Hippocampal formation (tissue), 2 donors: ENCODE measurements at places on chromosomes 2 and 18.

DNA sequence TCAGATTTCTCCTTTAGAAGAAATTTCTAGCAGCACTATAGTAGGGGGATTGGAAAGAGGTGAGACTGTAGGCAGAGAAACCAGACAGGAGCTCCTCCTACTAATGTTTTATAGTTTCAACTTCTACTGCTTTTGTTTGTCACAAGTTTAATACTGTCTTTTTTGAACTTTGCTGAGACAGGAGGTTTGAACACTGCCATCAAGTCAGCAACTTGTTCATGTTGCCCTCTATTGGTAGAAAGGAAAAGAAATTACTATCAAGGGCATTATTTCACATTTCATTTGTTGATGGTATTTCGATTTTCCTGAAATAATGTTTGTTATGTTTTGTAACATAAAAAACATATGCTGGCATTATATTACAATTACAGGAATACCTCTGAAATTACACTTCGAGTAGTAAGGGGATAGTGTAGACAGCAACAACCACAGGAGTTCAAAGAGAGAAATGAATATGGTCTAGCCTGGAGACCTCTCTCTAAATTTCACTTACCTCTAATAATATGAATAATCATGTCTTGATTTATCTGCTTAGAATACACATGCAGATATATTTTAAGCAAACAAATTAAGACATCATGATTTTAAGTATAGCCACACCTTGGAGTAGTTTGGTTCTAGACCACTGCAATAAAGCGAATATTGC is 12.4 kb upstream of the CCDC88A start:
- DNase-seq = peak; percentile 62

GRCh38 chr2:58930537-58930936 is 689.4 kb upstream of the FANCL start:
- DNase-seq = no peak

DNA sequence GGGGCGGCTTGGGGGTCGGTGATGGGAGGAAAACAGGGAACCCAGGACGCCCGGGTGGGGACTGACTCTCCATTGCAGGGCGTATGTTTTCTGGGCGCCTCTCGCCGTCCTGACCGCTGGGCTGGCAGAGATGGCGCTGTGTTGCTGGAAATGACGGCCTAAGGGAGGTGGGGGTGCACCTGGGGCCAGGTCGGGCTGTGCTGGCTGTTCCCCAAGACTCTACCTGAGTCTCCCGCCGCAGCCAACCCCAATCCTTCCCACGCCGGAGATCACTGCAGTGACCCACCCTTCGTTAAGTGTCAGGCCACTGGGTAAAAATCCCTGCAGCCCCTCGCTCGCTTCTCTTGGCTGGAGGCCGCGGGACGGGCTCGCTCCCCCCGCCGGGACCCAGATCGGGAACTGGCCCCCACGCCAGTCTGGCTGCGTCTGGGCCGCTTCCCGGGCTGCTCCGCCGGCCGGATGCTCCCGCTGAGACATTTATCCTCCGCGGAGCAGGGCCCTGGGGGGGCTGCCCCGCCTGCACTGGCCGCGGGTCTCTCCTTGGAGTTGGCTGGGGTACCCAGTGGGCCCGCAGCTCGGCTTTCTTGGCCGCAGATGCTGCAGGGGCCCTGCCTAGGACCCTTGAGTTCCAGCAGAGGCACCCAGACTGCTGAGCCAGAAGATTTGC is 7.8 kb upstream of the ARMC9 start:
- DNase-seq = no peak

DNA sequence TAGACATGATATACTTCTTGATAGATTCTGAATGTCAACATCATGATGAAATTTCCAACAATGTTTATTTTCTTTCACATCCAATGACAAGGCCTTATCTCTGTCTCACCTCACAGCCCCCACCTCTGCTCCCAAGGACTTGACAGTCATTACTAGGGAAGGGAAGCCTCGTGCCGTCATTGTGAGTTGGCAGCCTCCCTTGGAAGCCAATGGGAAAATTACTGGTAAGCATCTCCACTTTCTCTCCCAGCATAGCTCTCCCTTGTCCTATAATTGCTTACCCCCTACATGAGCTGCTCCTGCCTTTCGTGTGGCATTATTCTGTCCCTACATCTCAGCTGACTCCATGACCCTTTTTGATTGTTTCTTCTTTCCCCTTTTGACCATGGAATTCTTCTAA is 821.8 kb downstream of the MBD2 start:
- no peak for DNase-seq

- no peak for DNase-seq
Measured at GRCh38 chr18:12598181-12598930, 59.6 kb downstream of the SPIRE1 start.

DNA sequence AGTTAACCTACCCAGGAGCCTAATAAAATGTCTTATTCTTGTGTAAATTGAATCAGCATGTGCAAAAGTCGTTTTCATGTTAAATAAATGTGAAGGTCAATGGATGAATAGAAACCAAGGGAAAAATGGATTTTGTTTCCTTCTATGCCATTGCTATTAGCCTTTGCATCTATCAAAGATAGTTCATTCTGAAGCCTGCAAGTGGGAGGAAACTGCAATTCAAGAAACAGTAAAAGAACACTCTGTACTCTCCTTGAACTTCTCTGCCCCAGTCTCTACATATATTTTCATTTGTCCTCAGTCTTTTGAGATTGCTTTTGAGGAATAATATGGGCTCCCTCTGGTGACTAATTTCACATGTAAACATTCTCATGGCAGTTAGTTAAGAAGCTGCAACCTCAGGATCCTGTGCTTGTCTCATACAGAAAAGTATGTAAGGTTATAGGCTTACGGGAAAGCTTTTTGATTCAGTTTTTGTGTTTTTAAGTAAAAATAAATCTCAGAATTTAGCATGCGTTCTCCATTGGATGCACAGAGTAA is 1590.0 kb upstream of the LRRTM1 start:
- DNase-seq = no peak

- DNase-seq = peak; percentile 44
Measured at GRCh38 chr2:54672590-54673456, 50.6 kb upstream of the EML6 start.

DNA sequence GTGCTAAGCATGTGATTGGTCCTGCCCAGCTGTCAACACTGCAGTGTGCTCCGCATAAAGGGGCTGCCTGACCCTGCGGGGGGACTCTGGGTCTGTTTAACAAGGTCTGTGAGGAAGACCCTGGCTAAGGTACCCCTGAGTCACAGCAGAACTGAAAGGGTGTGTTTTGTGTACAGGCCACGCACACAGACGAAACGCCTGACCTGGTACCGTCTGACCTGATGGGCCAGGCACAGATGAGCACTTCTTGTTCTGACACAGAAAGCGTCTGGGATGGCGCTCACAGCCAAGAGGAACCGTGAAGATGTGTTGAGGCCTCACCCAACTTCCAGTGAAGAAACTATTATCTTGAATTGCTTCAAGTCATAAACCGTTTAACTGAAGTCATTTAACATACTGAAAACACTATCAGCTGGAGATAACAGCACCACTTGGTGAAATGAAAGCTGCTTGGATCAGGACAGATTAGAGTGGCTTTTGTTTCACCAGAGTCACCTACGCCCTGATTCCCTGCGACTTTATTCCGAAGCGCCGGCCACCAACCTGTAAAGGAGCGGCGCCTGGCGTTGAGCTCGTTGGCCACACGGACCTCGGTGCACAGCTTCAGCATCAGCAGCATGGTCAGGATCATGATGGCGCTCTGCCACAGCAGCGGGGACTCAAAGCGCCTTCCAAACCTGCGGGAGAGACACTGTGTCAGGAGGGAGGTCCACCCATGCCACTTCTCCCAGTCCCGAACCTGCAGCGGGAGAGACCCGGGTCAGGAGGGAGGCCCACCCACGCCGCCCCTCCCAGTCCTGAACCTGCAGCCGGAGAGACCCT is 8.5 kb downstream of the SLC66A2 start:
- DNase-seq = no peak

DNA sequence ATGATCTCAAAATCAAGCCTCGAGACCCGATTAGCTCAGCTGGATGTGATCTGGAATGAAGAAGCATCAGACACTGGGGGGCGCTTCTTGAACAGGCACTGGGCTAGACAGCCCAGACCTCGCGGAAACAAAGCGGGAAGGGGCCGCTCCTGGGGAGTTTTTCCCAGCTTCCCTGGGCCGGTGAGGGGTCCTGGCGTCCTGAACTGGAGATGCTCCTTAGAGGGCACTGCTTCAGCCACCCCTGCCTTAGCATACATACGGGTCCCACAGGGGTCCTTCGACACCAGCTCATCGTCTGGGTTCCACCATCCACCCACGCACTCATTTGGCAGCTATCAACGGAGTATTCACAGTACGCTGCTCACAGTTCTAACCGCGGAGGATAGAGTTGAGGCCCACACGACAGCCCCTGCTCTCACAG is 146.7 kb downstream of the TSN start:
- no peak for DNase-seq

DNA sequence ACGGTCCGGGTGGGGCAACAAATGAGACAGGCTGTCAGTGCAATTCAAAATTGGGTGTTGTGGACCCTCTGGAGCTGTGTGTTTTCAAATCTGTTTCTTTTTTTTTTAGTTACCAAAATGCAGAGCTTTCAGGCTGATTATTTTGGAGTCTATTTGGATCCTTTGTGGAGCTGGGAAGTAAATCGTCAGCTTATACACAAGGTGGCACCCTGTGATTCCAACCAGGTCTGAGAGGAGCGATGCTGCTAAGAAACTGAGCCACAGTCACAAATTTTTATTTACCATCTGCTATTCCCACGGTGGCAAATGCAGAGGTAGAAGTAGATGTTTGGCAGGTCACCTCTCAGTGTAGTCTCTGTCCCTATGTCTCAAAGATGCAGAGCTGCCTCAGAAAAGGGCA is 3.8 kb upstream of the EPC2 start:
- DNase-seq = peak; percentile 4

DNA sequence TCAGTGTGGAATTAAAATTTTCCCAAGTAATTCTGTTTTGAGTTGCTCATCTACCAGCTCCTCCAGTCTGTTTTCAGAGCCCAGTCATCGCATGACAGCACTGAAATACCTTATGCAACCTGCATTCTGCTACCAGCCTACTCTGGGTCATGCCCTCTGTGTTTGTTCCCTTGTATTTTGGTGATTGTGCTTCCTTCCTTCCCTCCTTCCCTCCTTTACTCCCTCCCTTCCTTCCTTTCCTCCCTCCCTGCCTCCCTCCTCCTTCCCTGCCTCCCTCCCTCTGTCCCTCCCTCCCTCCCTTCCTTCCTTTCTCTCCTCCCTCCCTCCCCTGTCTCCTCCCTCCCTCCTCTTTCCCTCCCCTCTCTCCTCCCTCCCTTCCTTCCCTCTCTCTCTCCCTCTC is 289.6 kb downstream of the CDH2 start:
- no peak for DNase-seq

DNA sequence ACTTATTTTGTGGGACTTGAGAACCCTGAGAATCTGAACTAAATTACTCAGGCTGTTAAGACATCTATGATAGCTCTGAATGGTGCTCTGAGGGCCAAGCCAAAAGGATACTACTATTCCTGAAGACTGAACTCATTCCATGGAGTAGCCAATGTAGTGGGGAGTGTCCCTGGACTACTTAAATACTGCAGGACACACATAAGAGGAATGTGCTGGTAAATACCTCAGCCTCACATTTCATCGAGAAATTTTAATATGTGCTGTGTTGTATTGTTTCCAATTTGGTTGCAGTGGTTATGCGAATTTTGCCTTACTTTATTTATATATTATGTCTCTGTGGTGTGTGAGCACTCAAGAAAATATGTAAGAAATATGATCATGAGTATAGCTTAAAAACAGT is 264.4 kb upstream of the FIGN start:
- no peak for DNase-seq

GRCh38 chr2:46164529-46165301 is 132.5 kb upstream of the EPAS1 start:
- peak; percentile 16 for DNase-seq

DNA sequence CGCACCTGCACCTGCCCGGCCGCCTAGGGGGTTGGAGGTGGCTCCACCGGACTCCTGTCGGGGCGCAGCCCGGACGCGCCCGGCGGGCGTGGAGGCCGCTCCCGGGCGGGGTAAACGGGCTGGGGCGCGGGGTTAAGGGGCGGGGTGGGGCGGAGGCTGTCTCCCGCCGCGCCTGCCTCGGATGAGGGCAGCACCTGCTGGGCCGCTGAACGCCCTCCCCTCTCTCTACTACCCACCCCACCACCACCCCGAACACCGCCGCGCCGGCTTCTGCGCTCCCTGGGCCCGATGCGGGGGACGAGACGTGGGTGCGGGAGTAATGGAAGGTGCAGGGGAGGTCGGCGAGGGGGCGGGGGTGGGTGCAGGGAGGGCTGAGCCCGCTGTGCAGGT is 224.8 kb upstream of the ID2 start:
- DNase-seq = no peak

DNA sequence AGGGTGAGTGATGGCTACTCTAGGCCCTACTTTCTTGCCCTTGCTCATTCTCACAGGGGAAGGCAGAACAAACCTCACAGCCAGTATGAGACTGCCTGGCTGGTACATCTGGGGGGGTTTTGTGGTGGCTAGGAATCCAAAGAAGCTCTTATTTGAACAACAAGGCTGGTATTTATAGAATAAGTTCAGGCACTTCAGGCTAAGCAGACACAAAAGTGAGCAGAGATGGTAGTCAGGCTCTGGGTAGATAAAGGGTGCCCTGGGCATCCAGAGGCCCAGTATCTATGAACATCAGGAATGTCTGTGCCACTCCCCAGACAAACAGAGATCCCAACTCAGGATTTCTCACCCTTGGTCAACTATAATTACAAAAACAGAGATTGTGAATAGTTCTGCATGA is 57.2 kb upstream of the RTN4 start:
- no peak for DNase-seq

- DNase-seq = no peak
Measured at GRCh38 chr2:188551671-188552070, 260.0 kb downstream of the GULP1 start.

DNA sequence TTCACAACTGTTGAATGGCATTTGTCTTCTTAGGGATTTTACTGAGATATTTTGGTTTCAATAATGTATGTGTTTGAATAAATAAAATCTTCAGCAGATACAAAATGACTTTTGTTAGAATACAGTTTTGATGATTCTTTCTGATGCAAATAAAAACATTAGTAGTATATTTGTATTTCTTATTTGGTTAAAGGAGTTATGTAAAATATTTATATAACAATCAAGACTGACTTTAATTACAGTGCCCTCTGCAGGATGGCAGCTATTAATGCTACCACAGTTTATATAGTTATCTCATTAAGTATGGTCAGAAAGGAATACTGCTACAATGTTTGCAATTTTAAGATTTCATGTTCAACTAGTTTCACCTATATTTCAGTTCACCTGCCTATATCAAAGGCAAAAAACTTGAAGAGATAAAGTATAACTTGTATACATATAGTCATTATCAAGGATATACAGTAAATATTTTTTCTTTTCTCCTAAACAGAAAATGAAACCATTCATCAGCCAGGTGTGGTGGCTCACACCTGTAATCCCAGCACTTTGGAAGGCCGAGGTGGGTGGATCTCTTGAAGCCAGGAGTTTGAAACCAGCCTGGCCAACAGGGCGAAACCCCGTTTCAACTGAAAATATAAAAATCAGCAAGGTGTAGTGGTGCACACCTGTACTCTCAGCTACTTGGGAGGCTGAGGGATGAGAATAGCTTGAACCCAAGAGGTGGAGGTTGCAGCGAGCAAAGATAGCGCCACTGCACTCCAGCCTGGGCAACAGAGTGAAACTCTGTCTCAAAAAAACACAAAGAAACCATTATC is 19.8 kb downstream of the ARL5A start:
- peak; percentile 19 for DNase-seq

GRCh38 chr2:100064592-100065428 is 77.6 kb downstream of the AFF3 start:
- no peak for DNase-seq
